ENCODE measurements at places on chromosomes 2 and 18.

DNA sequence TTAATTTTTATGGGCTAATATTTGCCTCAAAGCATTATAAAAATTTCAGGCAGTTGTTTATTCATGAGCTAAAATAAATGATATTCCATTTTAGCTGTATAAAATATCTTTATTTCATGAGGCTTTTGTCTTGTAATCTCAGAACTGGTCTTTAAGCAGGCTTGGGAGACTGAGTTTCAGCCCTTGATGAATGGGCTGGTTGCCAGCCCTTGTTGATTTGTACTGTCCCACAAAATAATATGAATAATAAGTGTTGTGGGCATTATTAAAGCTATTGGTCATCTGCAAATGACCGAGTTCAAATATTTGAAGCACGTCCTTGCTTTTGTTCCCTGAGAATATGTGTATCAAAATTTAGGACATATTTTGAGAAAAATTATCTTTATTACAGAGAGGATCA is 18.2 kb downstream of the INPP1 start:
- DNase-seq = no peak

GRCh38 chr2:12824778-12825379 is 108.1 kb downstream of the TRIB2 start:
- DNase-seq = no peak

GRCh38 chr2:173961346-173961705 is 3.8 kb downstream of the SP3 start:
- DNase-seq = no peak

DNA sequence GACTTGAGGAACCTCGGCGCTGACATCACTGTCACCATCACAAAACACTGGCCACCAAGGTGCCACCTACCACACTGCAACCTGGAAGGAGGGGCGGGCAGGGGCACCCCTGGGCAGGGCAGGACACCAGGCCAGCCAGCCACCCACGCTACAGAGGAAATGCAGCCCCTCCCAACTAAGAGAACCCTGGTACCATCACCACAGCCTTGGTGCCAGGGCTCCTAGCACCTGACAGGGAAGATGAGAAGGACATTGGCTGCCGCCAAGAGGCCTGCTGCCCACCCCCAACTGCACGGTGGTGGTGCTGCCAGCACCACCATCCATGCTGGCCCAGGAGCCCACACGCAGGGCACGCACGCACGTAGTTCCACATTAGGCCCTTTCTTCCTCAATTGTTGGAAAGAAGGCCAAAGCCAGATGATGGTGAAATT is 88.7 kb downstream of the HDAC4 start:
- no peak for DNase-seq

GRCh38 chr18:22709288-22710060 is 223.7 kb upstream of the RBBP8 start:
- DNase-seq = no peak

DNA sequence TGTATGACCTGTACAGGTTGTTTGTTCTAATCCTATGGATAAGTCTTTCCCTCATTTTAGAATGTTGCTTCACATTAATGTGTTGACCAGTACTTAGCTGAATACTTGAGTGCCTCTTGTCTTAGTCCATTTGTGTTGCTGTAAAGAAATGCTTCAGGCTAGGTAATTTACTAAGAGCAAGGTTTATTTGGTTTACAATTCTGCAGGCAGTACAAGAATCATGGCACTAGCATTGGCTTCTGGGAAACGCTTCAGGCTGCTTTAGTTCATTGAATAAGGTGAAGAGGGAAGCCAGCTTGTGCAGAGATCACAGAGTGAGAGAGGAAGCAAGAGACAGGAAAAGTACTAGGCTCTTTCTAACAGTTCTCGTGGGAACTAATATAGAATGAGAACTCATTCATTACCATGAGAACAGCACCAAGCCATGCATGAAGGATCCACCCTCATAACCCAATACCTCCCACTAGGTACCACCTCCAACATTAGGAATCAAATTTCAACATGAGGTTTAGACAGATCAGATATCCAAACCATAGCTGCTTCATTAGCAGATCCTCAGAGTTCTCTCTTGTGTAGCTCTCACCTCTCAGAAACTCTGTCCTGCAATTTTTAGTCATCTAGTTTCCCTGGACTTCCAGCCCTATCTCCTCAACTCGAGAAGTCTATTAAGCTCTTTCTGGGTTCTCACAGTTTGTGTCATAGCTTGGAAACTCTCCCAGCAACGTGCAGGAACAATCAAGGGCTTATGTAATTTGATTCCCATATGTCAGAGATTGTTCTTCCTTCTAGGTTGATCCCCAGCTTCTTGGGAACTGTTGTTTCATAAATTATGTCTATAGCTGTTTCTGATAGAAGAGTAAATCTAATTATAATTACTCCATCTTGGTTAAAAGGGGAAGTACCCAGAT is 2082.3 kb upstream of the CELF4 start:
- no peak for DNase-seq

DNA sequence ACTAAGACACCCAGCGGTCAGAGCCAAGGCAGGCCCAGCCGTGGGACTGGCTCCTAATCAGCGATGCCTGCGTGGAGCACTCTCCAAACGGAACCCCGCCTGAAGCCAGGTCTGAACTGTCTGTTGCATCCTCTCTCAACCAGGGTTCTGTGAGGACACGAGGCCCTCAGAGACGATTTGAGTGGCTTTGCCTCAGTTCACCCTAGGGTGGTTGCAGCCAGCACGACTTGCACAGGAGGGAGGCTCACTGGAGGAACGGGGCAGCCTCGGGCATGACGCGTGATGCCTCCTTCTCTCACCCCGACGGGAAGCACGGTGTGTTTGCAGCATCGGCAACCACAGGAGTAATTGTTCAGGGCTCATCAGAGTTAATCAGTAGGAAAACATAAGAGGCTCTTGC is 336.4 kb downstream of the EIPR1 start:
- no peak for DNase-seq

DNA sequence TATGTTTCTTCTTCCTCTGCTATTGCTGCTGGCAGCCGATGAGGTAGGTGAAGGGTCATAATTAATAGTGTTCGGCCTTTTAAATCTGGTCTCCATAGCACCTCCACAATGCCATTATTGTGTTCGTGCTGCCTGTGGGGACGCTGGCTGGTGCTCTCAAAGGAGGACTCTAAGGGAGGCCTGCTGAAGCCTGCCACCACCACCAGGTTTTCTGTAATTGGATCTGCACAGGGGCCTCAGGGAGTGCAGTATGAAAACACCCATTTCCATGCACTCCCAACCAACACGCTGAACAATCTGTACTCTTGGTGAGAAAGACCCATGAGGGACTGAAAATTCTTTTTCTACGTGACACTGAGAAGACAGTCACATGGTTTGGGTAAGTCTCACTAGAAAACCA is 17.6 kb upstream of the CLIP4 start:
- no peak for DNase-seq

GRCh38 chr2:238269741-238270140 is 18.7 kb downstream of the PER2 start:
- DNase-seq = no peak

- DNase-seq = no peak
These were observed 869.1 kb downstream of the CNTNAP5 start for GRCh38 chr2:124894199-124894598.

All from T1000 (cell line).